SHP77 (cell line): ENCODE measurements at places on chromosomes 6 and 20.

DNA sequence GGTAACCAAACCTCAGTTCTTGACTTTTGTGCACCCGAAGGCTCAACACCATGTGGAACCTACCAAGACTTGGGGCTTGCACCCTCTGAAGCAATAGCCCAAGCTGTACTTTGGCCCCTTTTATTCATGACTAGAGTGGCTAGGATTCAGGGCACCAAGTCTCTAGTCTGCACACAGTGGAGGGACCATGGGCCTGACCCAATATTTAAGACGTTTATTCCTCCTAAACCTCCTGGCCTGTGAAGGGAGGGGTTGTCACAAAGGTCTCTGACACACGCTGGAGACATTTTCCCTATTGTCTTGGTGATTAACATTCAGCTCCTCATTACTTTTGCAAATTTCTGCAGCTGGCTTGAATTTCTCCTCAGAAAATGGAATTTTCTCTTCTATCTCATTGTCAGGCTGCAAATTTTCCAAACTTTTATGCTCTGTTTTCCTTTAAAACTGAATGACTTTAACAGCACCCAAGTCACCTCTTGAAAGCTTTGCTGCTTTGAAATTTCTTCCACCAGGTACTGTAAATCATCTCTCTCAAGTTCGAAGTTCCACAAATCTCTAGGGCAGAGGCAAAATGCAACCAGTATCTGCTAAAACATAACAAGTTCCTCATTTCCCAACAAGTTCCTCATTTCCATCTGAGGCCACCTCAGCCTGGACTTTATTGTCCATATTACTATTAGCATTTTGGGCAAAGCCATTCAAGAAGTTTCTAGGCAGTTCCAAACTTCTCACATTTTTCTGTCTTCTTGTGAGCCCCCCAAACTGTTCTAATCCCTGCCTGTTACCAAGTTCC lies 481.4 kb upstream of the BTBD3 start:
- DNase-seq, result no peak

GRCh38 chr6:16819752-16820151 lies 58.5 kb upstream of the ATXN1 start:
- no peak for DNase-seq

DNA sequence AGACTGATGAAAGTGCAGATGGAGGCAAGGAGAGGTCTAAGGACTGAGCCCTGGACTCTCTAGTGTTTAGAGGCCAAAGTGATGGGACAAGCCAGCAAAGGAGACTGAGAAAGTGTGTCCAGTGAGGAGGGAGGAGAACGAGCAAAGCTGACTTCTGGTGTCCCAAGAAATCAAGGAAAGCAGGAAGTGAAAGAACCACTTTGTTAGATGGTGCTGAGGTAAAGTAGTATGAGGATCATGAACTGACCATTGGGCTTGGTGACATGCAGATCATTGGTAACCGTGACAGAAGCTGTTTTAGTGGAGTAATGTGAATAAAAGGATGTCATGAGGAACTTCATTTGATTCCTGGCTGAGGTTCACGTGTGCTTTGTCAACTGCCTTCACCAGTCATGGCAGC lies 108.4 kb downstream of the SLX4IP start:
- DNase-seq, result no peak

GRCh38 chr6:150936021-150936555 lies 70.6 kb downstream of the MTHFD1L start:
- DNase-seq, result no peak

- DNase-seq, result no peak
These were observed 121.7 kb upstream of the MARCKS start for GRCh38 chr6:113735491-113735890.

DNA sequence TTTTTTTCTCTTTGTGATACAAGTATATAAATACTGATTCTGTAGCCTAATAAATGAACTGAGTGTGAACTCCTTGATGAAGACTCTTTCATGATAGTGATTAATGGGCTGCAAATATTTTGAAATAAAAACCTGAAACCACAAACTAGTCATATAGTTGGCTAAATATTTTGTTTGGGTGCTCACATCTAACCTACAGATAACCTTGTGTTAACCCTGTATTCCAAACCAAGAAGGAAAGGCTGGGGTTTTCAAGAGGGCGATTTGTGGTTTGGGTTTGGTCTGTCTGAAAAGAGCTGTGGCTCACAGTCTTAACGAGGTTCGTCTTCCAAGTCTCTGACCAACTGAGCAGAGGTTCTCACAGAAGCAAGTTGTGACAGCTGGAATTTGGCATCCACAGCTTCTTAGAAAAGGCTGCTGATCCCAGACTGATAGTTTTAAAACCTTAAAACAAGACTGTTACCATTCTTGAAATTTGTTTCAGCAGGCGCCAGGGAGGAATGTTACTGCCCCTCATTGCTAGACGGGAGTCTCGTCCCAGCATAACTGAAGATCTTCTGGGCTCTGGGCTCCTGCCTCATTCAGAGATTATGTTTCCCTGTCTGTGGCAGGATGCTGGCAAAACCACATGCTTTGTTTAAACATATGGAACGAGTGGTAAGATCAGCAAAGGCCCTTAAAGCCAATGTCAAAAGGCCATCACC lies 736.4 kb upstream of the MARCKS start:
- DNase-seq, result no peak

- no peak for DNase-seq
These were observed 82.4 kb downstream of the RTN4IP1 start for GRCh38 chr6:106546691-106547414.

DNA sequence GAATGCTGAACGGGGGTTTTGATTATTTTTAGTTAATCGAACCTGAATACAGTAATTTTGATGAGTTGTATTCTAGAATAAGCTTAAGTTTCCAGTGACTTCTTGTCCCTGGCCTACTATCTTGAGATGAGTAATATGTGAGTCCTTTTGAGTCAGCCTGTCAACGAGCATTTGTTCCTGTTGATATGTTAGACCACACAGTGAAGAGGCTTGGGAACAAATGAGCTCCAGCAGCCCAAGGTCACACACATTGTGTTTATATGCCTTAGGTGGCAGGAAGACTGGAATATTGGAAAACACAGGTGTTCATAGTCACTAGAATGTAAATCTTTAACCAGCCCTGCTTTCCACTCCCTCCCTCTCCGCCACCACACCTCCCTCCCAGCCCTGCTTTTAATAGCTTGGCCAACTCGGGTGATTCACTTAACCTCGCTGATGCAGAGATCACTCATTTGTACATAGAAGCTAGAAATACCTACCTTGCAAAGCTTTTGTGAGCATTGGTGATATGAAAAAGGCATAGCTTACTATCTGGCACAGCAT lies 9.1 kb downstream of the SMPDL3A start:
- DNase-seq, result no peak

GRCh38 chr6:142459271-142459670 lies 157.5 kb downstream of the ADGRG6 start:
- DNase-seq, result no peak

DNA sequence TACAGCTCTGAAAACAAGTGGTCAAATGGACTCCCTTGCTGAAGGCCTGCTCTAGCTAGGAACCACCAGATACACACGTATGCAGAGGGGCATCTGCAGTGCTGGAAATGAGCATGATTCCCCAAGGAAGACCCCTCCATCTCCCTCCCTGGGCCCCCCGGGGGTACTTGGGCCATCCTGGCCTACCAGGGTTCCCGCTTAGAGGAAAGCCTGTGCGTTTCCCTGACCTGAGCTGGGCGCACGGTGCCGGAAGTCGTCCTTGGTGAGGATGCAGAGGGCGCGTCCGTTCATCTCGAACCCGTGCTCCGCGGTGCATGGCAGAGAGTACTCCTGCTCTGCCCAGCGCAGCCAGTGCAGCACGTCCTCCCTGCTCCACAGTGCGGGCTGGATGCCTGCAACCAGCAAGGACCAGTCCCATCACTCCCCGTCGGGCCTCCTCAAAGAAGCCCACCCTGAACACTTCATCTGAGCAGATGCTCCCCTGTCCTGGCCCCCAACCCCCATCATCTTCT lies 11.8 kb downstream of the ETV7 start:
- no peak for DNase-seq

GRCh38 chr20:15292405-15292804 lies 955.0 kb upstream of the FLRT3 start:
- DNase-seq, result no peak

GRCh38 chr20:47284373-47284772 lies 72.1 kb downstream of the ZMYND8 start:
- DNase-seq, result no peak

DNA sequence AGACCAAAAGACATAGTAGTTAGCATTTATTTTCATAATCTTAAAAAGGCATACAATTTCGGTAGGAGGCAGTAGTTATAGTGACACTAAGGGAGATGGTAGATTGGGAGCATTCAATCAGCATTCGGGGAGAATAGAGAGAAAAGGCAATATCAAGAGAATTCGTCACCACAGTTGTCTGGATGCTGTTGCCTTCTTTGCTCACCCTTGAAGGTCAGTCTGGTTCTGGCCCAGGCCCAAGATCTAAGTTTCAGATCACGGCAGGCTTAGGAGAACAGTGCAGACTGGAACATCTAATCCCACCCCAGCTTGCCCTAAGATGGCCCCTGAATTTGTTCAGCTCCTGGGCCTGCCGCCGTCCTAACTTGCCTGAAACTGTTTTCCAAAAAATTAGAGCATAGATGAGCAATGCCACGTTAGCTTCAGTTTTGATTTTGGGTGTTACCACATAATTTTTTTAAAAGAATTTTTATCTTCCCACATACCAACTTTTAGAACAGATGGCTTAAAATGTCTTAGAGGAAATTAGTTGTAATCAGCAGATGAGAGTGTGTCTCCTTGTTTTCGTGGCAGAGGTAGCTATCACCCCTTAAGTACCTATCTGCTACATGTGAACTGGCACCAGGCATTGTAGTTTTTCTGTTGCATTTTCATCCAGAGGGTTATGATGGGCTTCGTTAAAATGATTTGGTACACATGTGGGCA lies 8.3 kb upstream of the CEP85L start:
- no peak for DNase-seq

- DNase-seq, result no peak
These were observed 357.5 kb upstream of the JAG1 start for GRCh38 chr20:11031300-11031699.

GRCh38 chr6:5087389-5087788 lies 2.2 kb downstream of the PPP1R3G start:
- DNase-seq, result no peak

GRCh38 chr6:145214570-145214969 lies 520.8 kb downstream of the EPM2A start:
- DNase-seq, result no peak

DNA sequence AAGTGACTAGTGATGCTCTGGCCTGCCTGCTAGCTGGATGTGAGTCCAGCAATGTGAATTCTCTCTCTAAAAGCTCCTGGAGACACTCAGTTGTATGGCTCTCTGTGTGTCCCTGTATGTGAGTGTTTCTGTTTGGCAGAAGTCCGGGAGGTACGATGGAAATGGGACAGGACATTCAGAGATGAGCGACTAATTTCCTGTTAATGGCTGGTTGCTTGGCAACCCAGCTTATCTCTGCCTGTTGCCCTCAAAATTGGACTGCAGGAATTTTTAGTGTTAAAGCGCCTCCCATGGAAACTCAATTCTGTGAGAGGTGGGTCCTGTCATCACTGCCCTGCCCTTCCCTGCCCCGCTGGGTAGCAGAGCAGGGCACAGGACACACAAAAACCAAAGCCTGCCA lies 136.8 kb upstream of the LRFN2 start:
- no peak for DNase-seq

GRCh38 chr6:30883685-30884520 lies at the start of gene DDR1:
Gene DDR1, plus strand, starts transcription at chr6:30884519. Its CDS starts 4,211 bp downstream, at chr6:30888730.
- DNase-seq, result peak; percentile 31

GRCh38 chr6:13624871-13625288 lies 9.7 kb downstream of the NOL7 start:
- peak; percentile 55 for DNase-seq

GRCh38 chr6:79138146-79138545 lies 60.1 kb upstream of the PHIP start:
- no peak for DNase-seq

GRCh38 chr6:137341681-137342195 lies 122.6 kb upstream of the IFNGR1 start:
- peak; percentile 33 for DNase-seq

- no peak for DNase-seq
These were observed at the start of gene KCNQ5 for GRCh38 chr6:72621291-72622093. Gene KCNQ5, plus strand, starts transcription at chr6:72622064.

DNA sequence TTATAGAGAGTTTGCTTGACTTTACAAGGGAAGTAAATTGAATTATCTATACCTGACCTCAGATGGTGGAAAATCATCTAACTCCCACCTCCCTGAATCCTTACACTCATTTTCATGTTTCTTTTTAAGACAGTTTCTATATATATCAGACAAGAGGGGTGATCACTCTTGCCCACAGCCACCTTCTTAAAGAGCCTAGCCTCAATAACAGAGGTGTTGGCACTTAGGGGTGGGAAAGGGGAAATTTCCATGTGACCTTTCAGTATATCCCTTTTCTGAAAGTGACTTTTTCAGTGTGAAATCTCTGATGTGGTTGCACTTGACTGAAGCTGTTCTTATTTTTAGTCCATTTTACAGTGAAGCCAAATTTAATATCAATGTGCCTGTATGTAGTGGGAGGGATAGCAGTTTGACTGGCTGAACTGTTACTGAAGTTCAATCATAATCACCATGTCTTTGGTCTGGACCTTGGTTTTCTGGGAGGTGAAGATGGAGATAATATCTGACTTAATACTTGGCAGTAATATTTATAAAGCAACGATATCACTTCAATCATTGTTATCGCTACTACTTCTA lies 141.3 kb downstream of the MAP3K7 start:
- DNase-seq, result no peak

GRCh38 chr6:42315991-42316970 lies 98.6 kb upstream of the MRPS10 start:
- no peak for DNase-seq

DNA sequence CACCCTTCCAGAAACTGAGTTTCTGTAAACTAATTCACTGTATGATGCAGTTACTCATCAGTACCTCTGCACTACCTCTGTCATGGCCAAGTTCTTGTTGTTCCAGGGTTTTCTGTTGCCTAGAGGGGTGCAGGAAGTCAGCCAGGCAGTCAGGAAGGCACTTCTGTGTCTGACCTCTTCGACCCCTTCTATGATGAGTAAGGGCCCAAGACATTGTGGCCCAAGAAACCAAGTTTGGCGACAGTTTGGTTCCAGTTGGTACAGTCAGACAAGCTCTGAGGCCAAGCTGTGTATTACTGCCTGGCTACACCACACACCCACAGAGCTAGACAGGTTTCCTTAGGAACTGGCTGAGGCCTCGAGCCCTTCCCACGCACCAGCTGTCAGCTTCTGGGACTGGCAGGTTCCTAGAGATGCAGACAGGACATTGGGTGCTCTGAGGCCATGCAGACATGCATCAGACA lies 41.2 kb downstream of the TRAF3IP2 start:
- DNase-seq, result peak; percentile 23

GRCh38 chr20:37898233-37899104 lies 4.5 kb upstream of the VSTM2L start:
- DNase-seq, result no peak
